Activated CD4-positive, alpha-beta T cell treated with anti-CD3 and anti-CD28 coated beads, Interleukin-2, amount 10 ng/mL, durations not matched to agents 7 days and 5 days (primary cell): ENCODE measurements at places on chromosomes 1 and 21. TPM values are rescaled to one million over a fixed set of nuclear protein-coding genes. Genes with fewer than 3 reads are reported as not detected.

GRCh38 chr1:88890131-88890530 is 1.2 kb downstream of the GTF2B start:
- H3K27ac ChIP-seq, result peak overlapping the region; percentile 97
- peaks cover 49% of the 10 kb centered on the region for H3K4me1 ChIP-seq
- no peak for DNase-seq
- peaks cover 2% of the 10 kb centered on the region for H3K27me3 ChIP-seq
- peak overlapping the region; percentile 85 for H3K4me3 ChIP-seq

CELSR2 gene
- 5.3 TPM for total RNA-seq

- H3K4me1 ChIP-seq, result no peaks in the 10 kb centered on the region
- no peak overlapping the region for H3K4me3 ChIP-seq
- no peak for DNase-seq
- peaks cover 49% of the 10 kb centered on the region for H3K27me3 ChIP-seq
- H3K27ac ChIP-seq, result no peak overlapping the region
- no peaks in the 10 kb centered on the region for H3K36me3 ChIP-seq
Observed at GRCh38 chr1:30847358-30847972, 61.1 kb downstream of the SDC3 start.

- no peak overlapping the region for H3K27ac ChIP-seq
- no peaks in the 10 kb centered on the region for H3K27me3 ChIP-seq
- H3K36me3 ChIP-seq, result no peaks in the 10 kb centered on the region
- H3K4me3 ChIP-seq, result no peak overlapping the region
- no peak for DNase-seq
Observed at GRCh38 chr1:193388165-193388564, 201.8 kb upstream of the B3GALT2 start.

LRRC53 gene
- total RNA-seq, result not detected
